ENCODE measurements at places on chromosomes 3 and 15.

- no peak for DNase-seq
Measured at GRCh38 chr15:100168787-100169186, 173.0 kb downstream of the ADAMTS17 start.

DNA sequence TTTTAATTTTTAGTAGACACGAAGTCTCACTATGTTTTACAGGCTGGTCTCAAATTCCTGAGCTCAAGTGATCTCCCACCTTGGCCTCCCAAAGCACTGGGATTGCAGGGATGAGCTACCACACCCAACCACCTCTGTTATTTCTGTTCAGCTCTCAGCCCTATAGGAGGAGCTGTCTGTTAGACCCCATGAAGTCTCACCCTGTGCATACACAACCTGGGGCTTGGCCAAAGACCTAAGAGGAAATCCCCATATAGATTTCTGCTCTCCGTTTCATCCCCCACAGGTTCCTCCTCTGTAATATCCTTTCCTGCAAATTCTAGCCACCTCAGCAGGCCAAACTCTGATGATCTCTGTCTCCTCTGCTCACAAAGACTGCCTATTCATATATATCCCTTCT is 56.6 kb upstream of the CTDSPL2 start:
- DNase-seq, result no peak

- DNase-seq, result no peak
Measured at GRCh38 chr3:9704347-9705322, 1.0 kb downstream of the CPNE9 start.

DNA sequence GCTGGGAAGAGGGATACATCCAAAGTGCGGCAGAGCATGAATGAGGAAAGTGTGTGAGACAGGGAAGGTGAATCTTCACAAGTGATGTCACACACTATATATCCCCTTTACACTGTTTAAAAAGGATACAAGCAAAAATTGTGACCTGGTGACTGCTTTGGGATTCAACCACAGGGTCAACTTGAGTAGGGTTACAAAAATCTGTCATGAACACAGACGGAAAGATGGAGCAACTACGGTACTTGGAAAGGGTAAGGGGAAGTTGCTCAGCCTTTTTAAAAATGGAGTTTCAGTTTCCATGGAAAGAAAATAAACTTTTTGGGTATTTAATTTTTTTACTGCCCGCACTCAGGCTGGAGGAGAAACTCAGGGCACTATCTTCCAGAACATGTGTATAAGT is 60.3 kb downstream of the B3GNT5 start:
- no peak for DNase-seq

GRCh38 chr3:71859123-71859519 is 74.2 kb upstream of the PROK2 start:
- no peak for DNase-seq

DNA sequence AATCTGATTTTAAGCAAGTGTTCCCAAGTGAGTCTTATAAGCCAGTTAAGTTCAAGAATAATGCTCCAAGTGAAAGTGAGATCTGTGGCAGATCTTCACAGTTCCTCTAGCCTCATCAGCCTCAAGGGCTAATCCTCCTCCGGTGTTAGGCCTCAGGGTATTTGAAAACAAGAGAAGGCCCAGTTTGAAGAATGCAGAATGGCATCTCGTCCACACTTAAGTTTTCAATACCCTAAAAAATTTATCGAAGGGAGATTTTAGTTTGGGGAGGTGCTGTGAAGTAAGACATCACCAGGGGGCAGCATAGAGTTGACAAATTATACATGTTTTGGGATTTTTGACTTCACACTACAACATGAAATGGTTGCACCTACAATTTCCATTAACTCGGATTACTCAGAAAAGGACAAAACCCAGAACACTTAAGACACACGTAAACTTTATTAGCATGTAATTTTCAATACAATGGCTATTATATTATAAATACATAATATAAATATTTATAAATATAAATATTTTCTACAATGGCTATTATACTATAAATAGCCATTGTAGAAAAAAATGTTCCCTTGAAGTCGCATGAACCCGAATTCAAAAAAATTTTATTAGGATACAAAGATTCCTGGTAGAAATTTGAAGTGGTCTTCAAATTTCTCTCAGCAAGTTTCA is 2.3 kb upstream of the TMEM266 start:
- no peak for DNase-seq

GRCh38 chr3:169379496-169380090 is 283.9 kb downstream of the MECOM start:
- DNase-seq, result no peak

- no peak for DNase-seq
Measured at GRCh38 chr3:182393151-182393550, 400.2 kb upstream of the ATP11B start.

DNA sequence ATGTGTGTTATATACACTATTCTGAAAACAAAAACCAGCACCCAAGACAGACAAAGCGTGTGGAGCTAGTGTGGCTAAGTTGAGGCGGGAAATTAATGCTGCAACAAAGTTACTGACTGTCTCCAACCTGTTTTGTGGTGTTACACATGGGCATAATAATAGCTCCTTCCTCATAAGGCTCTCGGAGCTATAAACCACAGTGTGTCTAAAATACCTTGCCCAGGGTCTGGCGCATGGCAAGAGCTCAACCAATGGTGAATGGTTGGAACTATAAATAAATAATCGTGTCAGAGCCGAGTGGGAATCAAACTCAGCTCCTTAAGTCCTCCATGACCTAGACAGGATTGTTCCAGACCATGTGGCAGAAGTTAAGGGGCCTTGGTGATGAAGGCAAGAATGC is 35.9 kb upstream of the TFRC start:
- no peak for DNase-seq

DNA sequence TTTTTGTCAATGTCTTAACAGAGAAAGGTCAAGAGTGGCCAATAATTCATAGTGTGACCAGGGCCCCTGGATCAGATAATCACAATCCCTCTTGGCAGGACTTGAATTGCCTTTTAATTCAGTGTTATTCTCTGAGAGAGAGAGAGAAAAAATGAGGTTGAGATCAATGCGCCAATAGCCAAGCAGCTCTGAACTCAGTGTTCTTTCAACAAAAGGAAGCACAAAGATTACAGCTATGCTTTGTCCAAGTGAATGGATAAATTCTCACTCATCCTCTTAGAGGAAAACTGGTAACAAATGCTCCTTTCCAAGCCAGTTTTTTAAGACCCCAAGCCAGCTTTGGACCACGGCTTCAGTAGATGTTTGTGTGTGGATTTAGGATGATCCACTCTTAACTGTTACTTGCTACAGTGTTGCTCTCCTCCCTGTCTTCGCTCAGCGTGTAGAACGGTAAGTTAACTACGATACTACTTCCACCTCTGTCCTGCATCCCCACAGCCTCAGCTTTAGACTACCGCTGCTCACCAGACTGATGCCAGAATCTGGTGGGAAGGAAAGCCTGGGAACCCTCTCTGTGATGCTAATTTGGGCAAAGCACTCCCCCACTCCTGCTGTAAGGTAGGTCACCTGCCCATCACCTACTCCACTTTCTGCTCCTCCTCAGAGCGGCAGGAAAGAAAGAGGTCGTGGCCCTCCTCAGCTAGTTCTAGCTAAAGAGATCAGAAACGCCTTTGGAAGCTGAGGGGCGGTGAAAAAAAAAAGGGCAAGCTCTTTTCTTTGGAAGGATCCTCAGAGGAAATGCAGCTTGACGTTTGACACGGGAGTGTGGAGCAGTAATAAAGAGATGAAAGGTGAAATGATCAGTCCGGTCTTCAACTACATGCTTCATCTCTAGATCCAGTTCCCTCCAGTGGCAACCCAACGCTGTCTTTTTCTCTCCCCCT is 46.8 kb upstream of the LPP start:
- no peak for DNase-seq

GRCh38 chr15:48579945-48580671 is 65.4 kb downstream of the FBN1 start:
- DNase-seq, result no peak

DNA sequence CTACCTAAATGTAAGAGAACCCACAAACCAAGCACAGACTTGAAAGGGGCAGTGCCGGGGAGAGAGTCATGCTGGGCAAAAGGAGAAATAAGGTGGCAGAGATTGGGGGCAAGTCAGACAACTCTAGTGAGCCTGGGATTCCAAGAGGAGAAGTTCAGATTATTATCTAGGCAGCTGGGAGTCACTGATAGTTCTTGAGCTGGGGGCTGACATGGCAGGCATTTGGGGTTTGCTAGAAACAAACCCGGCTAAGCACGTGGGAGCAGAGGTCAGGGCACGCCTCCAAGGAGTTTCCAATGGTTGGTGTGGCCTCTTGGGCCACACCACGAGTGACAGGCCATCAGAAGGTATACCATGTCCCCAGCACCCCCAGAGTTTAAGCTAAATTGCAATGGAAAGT is 27.6 kb downstream of the SLC6A6 start:
- DNase-seq, result no peak

- peak; percentile 46 for DNase-seq
Measured at GRCh38 chr3:11060500-11061251, 68.1 kb downstream of the SLC6A1 start.

DNA sequence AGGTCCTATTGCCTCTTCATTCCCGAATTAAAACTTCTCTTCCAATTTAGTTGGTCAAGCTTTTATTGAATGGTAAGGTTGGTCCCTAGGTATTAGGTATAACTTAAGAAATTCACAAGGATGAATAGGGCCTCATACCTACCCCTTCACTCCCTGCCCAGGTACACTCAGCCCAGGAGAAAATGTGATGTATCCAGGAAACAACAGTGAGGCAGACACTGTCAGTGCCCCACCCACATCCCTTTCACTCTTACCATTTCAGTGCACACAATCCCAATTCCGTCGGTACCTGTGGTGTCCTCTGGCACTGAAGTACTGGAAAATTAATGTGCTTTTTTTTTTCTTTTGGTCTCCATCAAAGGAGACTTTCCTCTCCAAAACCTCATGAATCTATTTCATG is 10.5 kb upstream of the C3orf49 start:
- DNase-seq, result no peak

GRCh38 chr3:112685420-112685819 is 44.5 kb upstream of the CCDC80 start:
- no peak for DNase-seq

GRCh38 chr3:2615080-2615479 is 495.1 kb downstream of the IL5RA start:
- DNase-seq, result no peak

DNA sequence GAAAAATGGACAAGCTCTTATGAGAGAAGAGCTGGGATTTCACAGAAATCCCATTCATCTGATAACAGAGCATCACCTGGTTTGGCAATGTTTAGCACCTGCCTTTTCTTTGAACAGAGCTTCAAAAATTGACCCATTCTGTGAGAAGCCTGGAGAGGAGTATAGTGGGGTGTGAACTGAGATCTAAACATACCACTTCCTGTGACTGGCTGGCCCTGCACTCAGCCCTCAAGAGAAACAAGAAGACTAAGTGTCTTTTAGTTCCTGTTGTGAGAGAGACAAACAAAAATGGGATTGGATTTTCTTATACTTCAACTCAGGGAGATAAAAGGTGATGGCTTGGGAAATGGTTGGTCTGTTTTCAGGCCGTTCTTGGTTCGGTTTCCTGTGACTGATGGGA is 1060.2 kb downstream of the ROBO1 start:
- no peak for DNase-seq

DNA sequence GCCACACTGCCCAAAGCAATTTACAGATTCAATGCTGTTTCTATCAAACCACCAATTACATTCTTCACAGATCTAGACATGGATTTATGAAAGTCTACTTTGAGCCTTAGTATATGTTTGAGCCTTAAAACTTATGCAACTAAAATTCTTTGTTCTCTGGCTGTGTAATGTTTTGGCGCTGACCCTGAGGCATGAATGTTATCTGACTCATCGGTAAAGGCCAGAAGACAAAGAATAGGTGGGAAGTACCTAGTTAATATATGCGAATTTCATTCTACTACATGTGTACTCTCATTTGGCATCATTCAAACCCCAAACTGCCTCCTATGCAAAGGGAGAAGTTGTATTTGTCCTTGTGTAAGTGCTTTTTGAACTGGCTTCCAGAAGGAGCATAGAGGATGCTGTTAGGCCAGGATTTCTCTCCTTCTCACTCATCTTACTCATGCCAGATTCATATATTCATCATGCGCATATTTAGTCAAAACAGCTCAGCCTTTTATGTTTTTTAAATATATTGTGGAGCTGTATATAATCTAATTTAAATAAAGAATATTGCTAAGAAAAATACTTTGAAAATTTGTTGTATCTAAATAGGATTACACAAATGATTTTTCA is 204.2 kb downstream of the NFKBIZ start:
- no peak for DNase-seq

DNA sequence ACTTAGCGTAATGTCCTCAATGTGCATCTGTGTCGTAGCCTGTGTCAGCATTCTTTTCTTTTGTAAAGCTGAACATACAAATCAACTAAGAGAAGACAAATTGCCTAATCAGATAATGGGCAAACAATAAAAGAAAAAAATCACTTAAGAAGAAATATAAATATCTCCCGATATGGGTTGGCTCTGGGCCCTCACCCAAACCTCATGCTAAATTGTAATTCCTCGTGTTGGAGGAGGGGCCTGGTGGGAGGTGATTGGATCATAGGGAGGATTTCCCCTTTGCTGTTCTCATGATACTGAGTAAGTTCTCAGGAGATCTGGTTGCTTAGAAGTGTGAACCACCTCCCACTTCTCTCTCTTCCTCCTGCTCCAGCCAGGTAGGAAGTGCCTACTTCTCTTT is 285.0 kb upstream of the LYSMD4 start:
- DNase-seq, result no peak

GRCh38 chr15:83290236-83290635 is 5.8 kb upstream of the BNC1 start:
- DNase-seq, result no peak

GRCh38 chr3:138347960-138348753 is at the start of gene MRAS:
MRAS (plus strand) TSS chr3:138348579; CDS start chr3:138372884, 24,305 bp downstream.
- DNase-seq, result no peak

DNA sequence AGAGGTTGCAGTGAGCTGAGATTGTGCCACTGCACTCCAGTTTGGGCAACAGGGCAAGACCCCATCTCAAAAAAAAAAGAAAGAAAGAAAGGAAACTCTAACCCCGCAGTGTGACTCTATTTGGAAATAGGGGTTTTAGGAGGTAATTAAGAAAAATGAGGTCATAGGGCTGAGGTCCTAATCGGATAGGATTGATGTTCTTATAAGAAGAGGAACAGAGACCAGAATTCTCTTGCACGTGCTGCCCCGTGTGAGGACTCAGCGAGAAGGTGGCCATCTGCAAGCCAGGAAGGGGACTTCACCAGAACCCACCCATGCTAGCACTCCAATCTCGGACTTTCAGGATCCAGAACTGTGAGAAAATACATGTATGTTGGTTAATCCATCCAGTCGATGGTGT is 25.8 kb downstream of the KLHL6 start:
- DNase-seq, result no peak

GRCh38 chr3:127887321-127887720 is 27.7 kb upstream of the KBTBD12 start:
- no peak for DNase-seq

- DNase-seq, result peak; percentile 12
Measured at GRCh38 chr15:77027697-77028450, 32.9 kb downstream of the PSTPIP1 start.
